ENCODE measurements at places on chromosomes 12 and 14.

DNA sequence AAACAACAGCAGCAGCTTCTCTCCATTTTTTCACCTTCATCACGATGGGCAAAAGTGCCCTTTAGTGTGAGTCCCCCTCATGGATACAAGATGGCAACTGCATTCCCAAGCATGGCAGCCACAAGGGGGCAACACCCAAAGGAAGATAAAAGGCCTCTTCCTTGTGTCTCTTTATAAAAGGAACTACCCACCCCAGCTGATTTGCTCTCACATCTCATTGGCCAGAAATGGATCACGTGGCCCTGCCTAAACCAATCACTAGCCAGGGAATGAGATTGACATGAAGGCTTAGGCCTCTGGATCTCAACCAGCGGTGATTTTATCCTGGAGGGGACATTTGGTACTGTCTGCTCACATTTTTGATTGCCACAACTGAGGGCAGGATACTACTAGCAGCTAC is 21.9 kb upstream of the IFT81 start:
- peak; percentile 94 for DNase-seq

DNA sequence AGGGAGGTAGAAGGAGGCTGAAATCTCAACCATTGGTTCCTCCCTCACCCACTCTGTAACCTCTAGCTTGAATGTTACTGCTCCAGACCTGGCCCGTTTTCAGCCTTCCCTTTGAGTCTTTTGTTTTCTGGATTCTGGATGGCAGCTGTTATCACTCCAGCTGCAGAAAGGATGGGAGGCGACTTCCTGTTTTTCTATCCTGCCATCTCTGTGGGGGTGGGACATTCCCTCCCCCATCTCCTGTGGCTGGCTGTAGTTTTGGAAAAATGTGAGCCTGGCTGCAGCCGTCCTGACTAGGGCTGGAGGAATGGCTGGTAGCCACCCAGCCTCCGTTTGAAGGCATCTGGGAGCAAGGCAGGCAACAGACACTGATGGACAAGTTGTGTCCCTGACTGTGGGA is 2.9 kb upstream of the PPFIBP1 start:
- DNase-seq, result peak; percentile 32

GRCh38 chr12:51953864-51954263 is 2.4 kb downstream of the ACVR1B start:
- DNase-seq, result no peak

DNA sequence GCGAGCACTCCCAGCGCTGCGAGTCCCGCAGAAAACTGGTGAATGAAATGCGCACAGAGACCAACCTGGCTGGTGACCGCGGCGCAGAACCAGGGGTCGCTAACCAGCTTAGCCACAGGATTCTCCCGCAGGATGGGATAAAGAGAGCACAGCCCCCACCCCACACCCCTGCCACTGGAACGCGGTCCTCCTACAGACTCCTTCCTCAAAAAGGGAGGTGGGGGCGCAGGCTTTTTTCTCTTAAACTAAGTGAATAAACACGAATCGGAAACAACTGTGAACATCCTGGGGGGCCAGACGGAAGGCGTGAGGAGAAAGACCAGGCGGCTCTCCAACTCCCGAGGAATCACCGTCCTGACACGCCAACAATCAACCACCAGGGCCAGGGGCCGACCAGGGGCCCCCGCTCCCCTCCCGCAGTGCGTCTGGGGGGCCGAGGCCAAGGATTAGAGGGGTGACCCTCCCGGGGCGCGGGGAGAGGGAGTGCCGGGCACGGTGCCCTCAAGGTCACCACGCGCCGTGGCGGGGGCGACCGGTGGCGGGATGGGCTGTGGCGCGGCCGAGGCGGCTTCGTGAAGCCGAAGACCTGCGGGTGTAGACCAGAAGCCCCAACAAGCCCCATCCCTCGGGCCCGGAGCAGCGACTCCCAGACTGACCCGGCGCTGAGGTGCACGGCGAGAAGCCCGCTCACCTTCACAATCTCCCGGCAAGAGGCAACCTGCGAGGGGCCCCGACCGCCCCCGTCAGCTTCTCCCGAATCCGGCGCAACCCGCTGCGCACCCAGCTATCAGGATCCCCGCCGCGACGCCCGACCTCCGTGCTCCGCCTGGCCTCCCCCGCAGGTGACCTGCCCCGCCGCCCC is 704 bp downstream of the ATP2B1 start:
- DNase-seq, result no peak

- DNase-seq, result no peak
These were observed 5.8 kb downstream of the GPR68 start for GRCh38 chr14:91238661-91239060.

DNA sequence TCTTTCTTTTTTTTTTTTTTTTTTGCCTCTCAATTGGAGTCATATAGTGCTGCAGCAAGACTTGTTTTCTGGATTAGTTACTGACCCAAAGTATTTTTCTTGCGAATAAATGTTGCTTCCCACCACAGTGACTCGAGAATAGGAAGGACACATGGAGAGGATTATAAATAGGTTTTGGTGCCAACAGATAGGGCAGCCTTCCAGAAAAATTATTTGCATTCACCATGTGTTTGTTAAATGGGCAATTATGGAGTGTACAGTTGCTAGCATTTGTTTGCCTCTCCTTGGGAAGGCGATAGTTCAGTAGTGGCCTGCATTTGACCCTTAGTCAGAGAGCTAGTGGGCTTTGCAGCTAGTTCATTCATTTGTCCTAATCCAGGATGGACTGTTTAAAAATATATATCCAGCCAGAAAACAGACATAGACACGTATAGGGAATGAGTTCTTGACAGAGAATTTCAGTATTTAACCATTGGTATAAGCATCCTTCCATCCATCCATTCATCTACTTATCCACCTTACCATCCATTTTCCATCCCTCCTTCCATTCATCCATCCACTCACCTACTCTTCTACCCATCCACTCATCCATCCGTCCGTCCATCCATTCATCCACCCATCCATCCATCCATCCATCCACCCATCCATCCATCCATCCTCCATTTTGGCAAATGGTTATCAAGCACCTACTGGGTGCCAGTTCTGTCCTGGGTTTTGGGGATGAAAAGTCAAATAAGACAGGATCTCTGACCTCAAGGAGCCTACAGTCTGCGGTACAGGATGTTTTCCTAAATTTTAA is 67.5 kb downstream of the CHST11 start:
- DNase-seq, result no peak

DNA sequence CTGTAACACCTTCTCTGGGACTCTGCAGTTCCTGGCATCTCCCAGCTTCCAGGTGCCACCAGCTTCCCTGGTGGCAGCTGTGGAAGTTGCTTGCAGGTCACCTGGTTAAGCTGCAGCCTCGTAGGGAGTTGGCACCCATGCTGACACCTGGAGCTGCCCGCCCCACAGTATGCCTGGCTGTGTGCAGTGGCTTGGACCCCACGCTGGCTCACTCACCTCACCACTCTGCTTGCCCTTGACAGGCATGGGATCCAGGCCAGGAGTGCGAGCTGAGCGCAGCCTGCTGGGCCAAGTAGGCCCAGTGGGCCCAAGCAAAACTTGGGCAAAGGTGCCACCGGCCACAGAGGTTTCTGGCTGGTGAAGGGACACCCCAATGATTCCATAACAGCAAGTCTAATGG is 48.5 kb downstream of the EGLN3 start:
- no peak for DNase-seq

GRCh38 chr12:127899971-127900370 is 367.0 kb upstream of the TMEM132C start:
- no peak for DNase-seq

- DNase-seq, result no peak
These were observed 163.6 kb downstream of the PRKCH start for GRCh38 chr14:61484826-61485584.

- no peak for DNase-seq
These were observed 32.6 kb downstream of the CCDC85C start for GRCh38 chr14:99571303-99571986.

- DNase-seq, result no peak
These were observed 1.4 kb downstream of the KCNMB4 start for GRCh38 chr12:70367258-70368141.

DNA sequence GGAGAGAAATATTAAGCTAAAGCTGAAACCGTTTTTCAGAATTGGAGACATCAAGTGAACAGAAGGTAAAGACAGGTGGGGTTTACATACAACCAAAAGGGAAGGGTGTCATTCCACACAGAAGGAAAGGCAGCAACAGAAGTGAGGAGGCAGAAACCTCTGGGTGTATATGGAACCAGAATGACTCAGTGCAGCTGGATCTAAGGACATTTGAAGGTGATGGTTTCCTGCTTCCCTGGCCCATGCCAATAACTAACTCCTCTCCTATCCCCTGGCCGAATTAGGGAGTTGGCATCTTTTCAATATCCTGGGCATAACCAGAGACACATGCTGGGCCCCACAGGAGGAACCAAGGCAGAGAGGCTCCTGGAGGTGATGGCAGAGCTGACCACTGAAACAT is 8.4 kb downstream of the NCKAP5L start:
- no peak for DNase-seq

DNA sequence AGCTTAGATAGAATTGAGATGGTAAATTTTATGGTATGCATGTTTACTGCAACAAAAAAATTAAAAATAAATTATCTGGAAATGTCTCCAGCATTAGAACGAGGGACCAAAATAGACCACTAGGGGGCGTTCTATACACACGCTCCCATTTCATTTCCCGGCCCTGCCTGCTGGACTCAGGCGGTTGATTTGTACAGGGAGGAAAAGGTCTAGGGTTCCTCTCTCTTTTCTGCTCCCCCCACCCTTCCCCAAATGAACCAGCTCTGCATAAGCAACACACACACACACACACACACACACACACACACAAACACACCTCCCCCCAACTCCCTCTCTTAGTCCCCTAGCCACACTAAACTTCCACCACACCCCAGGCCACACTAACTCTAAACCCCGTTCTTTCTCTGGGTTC is 7.8 kb upstream of the DTX1 start:
- DNase-seq, result peak; percentile 77

- DNase-seq, result no peak
These were observed 18.7 kb downstream of the RERGL start for GRCh38 chr12:18071336-18071735.

GRCh38 chr12:48651681-48652080 is 30.4 kb downstream of the KANSL2 start:
- no peak for DNase-seq

GRCh38 chr12:110547090-110547489 is 36.0 kb downstream of the PPTC7 start:
- DNase-seq, result no peak

- DNase-seq, result no peak
These were observed 46.8 kb upstream of the OR5AU1 start for GRCh38 chr14:21202463-21203358.

DNA sequence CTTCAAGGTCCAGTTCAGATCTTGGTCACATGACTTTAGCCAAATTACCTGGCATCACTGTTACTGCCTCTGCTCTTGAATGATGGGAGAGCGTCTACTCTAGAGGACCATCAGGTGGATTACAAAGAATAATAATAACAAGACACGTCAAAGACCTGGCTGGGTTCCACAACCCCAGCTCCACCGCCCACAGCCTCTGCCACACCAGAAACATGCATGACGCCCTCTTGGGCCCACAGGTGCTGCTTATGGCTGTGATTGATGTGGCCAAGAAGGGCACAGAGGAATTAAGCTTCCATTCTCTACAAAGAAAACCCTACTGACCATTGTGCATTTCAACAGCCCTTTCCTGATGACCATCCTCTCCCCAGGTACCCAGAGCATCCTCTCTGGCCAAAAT is 18.2 kb downstream of the SERPINA3 start:
- no peak for DNase-seq

GRCh38 chr14:32709027-32709426 is 229.7 kb upstream of the NPAS3 start:
- DNase-seq, result no peak

DNA sequence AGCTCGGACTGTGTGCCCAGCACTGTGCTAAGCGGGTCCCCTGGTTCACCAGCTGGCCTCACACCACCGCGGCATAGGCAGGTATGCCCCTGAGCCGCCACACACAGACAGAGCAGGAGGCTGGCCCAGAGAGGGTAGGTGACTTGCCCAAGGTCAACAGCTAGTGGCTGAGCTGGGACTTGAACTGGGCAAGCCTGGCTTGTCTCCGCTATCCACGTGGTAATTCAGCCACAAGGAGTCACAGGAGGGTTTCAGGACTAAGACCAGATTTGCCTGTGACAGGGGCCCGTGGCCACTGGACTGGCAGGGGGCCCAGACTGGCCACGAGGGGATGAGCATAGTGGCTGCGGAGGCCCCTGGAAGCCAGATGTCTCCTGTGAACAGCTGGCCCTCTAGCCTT is 47.7 kb downstream of the NCOR2 start:
- DNase-seq, result no peak

- DNase-seq, result peak; percentile 53
These were observed 21.8 kb upstream of the RNU6-8 start for GRCh38 chr14:32224737-32225377.

GRCh38 chr14:68493152-68493911 is 299.5 kb downstream of the ZFP36L1 start:
- DNase-seq, result no peak

DNA sequence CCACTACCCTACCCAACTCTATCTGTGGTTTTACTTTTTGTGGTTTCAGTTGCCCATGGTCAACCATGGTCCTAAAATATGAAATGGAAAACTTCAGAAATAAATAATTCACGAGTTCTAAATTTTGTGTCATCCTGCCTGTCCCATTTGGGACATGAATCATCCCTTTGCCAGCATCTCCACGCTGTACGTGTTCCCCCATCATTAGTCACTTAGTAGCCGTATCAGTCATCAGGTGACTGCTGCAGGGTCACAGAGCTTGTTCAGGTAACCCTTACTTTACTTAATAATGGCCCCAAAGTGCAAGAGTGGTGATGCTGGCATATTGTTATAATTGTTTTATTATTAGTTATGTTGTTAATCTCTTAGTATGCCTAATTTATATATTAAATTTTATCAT is 209.9 kb downstream of the ITPR2 start:
- no peak for DNase-seq

DNA sequence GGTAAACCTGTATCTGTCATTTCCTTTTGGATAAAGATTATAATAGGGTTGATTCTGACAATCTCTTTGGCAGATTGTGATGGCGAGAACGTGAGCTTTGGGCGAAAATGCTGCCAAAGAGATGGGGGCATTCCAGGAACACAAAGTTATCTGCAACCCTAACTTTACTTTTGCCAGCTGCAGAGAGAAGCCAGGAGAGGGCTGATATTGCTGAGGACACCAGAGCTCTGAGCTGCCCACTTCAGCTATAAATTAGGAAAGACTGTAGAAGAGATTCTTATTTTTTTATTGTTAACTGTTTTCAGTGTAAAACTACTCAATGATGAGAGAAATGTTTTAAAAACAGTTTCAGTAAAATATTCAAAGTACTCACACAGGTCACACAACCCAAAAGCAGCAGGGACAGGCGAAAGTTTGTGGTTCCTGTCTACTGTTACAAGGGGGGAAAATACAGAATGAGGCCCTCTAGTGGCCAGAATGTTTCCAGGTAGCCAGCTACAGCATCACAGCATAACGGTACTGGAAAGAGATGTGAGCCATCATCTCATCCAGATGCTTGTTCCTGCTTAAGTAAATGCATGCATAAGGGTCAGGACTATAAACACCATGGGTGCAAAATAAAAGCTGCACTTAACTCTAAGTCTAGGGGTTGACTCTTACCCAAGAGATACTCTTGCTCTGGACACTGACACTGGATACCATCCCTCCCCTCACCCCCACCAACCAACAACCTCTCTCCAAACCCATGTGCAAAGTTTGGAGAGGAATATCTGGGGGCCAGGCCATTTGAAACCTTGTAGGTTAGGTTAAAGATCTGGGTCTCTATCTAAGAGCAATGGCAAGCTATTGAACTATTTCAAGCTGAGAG is 498.4 kb downstream of the RMST start:
- DNase-seq, result peak; percentile 2
